ENCODE measurements at places on chromosomes 5 and 9.
A peak's percentile ranks its signal among the peaks of the same experiment; 100 is the strongest.

DNA sequence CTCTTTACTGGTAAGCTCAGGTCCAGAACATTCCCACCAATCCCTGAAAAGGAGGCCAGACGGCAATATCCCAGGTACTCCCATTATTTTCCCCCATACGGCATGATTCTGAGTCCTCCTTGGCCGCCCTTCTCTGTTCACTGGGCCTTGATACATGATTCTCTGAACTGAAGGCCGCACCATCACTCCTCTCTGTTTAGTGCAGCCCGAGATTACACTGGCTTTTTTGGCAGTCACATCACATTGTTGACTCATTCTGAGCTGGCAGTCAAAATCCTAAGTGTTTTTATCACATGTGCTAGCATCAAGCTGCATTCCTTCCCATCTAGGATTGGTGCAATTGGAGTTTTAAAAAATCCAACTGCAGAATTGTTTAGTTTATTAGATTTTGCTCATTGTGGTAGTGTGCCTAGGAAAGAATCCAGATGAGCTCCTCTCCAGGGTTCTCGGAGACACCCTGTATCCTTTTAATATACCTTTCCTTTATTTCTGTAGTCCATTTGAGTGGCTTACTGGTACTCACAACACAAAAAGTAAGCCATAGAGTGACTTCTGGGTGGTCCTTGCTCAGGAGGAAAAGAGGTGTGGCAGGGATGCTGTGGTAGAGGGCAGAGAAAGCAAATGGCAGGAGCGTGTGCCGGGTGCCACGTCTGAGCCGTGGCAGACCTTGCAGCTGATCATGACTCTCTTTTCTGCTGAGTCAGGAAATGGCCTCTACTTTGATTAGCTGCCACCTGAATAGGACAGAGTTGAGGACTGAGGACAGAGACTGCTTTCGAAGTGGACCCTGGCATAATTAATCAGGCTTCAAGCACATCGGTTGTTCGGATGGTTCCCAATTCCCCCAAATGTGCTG, 121.1 kb upstream of the IL12B start:
- no peak for DNase-seq

- DNase-seq = no peak
These were observed 23.5 kb upstream of the IFNE start for GRCh38 chr9:21505425-21506179.

DNA sequence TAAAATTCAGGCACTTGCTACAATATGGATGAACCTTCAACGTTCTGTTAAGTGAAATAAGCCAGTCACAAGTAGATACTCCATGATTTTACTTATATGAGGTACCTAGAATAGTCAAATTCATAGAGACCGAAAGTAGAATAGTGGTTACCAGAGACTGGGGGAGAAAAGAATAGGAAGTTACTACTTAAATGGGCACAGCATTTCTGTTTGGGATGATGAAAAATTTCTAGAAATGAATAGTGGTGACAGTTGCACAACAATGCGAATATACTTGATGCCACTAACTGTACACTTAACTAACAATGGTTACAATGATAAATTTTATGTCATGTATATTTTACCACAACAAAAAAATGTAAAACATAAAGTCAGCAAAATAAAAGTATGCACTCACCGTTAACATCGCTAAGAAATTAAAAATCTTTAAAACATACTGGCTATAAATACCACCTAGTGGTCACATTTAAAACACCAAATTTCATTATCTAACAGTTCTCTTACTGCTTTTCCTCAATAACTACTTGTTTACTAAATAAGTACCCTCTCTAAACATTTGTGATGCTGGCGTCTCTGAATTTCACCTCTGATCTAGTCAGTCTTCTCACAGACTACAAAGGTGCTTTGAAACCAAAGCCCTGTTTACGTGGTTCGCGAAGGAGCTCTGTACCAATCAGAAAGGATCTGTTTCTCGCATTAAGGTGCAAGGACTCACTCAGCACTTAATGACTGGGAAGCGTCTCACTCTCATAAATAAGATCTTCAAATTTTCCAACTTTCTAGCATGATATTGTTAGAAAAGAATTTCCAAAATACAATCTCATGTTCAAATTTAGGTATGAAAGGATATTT, 22.7 kb downstream of the KIF3A start:
- no peak for DNase-seq

DNA sequence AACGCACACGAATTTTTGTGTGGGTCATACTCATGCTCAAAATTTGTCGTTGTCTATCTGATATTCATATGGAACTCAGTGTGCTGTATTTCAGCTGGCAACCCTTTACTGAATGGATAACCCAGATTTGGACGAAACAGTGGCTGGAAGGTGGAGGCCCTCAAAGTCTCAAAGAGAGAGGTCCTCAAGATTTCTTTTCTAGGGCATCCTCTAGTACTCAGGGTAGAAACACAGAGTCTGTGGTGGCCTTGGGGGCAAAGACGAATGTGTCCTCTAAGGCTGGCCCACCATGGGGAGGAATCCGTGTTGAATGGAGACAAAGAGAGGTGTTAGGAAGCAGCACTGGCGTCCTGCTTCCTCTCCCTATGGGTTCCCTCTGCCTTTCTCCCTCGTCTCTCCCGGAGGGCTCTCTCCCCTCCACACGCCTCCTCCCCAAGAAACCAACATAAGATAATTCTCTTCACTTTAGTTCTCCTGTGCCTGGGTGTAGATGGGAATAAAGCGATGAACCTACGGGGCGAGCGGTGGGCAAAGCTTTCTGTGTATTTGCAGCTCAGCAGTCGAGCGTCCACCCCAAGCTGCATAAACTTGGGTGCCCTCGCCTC, 333.7 kb downstream of the CWC27 start:
- DNase-seq = no peak

GRCh38 chr5:1764606-1764960, 35.1 kb downstream of the MRPL36 start:
- no peak for DNase-seq

DNA sequence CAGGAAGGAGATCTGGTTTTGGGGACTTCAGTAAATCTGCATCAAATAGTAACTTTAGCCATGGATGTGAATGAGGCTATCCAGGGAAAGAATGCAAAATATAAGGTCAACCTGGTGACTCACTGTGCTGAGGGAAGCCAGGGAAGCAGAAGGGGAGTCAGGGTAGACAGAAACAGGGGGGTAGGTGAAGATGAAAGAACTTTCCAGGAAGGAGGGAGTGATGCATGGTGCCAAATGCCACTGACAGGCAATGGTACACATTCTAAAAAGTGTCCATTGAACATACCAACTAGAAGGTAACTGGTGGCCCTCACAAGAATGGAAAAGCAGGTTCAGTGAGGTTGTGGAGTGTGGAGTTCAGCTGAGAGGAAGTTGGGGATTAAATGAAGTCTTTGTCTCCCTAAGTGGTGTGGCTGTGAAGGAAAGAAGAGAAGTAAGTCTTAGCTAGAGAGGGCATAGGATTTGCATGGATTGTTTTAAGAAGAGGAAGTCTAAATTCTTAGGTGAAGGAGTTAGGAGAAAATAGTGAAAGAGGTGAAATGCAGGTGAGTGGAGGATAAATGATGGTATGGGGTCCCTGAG, 35.5 kb downstream of the PALM2AKAP2 start:
- DNase-seq = no peak

GRCh38 chr5:90890180-90890579, 331.6 kb downstream of the ADGRV1 start:
- no peak for DNase-seq

- DNase-seq = no peak
These were observed 24.2 kb downstream of the JADE2 start for GRCh38 chr5:134549714-134550113.

DNA sequence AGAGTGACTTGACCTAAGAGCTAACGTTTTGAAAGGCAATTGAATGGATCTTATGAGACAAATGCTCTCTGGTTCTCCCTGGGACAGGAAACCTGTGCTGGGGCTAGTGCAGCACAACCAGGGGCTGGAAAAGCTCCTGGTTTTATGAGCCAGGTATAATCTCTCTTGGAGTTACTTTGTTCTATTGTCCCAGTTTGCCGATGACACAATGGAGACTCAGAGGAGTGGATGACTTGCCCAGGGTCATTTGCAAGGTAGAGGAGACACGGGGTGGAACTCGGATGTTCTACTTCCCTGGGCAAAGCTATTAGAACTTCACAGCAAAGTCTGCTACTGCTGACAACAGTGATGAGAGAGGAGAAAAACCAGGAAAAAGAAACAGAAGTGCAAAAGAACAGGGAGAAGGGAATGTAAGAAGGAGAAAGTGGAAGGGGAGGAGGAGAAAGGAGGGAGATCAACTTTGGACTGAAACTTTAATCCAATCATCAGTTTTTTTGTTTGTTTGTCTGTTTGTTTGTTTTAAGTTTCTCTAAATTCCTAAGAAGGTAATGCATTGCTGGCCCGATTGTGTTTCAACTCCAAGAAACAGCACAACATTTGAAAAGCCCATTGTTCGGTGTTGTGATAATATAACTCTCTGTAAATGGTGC, 7.4 kb upstream of the GSN start:
- no peak for DNase-seq

GRCh38 chr9:38642951-38643814, 22.8 kb upstream of the ANKRD18A start:
- no peak for DNase-seq

GRCh38 chr5:142056816-142057696, 44.2 kb upstream of the GNPDA1 start:
- no peak for DNase-seq

- no peak for DNase-seq
These were observed 5.4 kb downstream of the GDA start for GRCh38 chr9:72154468-72155285.

DNA sequence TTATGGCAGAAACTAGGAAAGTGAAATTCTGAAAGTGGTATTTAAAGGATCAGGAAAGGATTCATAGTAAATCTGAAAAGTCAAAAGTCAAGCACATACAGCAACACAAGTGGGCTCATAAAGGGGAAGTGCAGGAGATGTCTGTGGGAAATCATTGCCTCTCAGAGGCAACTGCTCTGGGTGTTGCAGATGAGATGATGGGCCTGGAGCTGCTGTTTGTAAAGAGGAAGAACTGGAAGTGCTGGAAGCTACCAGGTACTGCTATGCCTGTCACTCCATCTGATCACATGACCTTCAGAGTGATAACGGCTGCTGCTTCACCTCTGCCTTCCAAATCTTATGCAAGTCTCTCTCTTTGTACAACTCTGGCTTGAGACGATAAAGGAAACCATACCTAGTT, 55.9 kb downstream of the ADRB2 start:
- DNase-seq = no peak

DNA sequence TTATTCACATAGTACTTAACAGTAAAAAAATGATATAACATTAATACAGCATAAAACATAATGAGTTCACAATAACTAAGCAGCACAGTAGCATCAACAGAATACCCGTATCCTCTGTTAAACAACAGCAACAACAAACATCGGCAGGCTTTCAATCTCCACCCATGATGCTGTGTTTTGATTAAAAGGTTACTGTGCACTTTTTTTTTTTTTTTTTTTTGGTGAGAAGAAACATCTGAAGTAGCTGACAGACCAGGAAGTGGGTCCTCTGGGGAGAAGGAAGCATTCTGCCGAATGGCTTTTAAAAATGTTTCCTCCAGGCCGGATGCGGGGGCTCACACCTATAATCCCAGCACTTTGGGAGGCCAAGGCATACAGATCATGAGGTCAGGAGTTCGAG, 282.3 kb downstream of the EPB41L4A start:
- no peak for DNase-seq

GRCh38 chr9:128702949-128703615, 779 bp downstream of the PKN3 start:
- DNase-seq = no peak

DNA sequence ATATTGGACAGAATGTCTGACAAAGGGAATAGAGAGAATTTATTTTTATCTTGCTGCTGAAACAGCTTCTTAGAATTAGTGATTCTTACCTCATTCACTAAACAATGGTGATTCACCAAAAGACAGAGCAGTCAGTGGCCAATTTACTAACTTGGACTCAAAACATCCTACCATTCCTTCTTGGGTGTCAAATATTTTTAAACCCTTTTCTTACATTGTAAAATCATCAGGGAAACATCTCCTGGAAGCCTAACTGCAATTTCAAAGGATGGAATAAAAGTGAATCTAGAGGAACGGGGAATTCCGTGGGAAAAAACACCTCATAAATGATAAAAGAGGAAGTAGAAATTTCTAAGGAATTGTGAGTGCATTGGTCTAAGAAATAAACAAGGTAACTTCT, 97.7 kb downstream of the LHFPL2 start:
- no peak for DNase-seq

- no peak for DNase-seq
These were observed 164.0 kb upstream of the ZNF608 start for GRCh38 chr5:124910354-124911016.

- peak; percentile 48 for DNase-seq
These were observed 547 bp downstream of the ANP32B start for GRCh38 chr9:97983589-97984187.

GRCh38 chr5:73298772-73299630, 126.0 kb downstream of the TMEM174 start:
- no peak for DNase-seq

DNA sequence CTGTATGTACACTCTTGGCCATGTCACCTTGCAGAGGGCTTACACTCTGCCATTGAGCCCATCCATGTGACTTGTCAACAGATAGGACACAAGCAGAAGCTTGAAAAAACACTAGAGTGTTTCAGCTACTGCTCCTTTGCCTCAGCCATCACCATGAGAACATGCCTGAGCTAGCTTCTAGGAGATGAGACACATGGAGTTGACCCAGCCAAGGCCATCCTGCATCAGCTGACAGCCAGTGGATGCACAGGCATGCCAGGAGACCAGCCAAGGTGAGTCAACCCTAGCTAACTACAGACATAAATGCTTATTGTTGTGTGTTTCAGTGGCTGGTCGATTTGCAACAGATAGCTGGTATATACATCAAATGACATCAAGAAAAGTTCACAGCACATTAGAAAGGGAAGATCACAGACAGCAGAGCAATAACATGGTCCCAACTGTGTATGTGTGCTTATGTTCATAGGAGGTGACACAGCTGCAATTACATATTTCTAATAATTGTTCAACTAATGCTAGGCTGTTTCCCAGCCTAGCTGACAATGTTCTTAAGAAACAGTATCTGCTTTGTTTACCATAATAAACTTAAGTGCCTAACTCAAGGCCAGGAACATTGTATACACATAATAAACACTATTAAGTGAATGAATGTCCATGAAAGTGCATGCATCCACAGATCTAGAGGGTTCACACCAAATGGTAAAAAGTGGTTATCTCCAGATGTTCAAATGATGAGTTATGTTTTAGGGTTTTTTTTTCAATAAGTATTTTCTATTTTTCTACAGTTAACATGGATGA, 105.7 kb downstream of the SPOCK1 start:
- DNase-seq = no peak

GRCh38 chr9:106075236-106075959, 381.1 kb downstream of the TMEM38B start:
- no peak for DNase-seq

GRCh38 chr5:78320401-78320800, 25.9 kb upstream of the AP3B1 start:
- DNase-seq = no peak

- DNase-seq = no peak
These were observed 790.1 kb downstream of the TLE1 start for GRCh38 chr9:80899208-80899607.

GRCh38 chr5:154793599-154794524, 38.7 kb downstream of the LARP1 start:
- DNase-seq = no peak

GRCh38 chr5:73531356-73531755, 33.1 kb downstream of the BTF3 start:
- no peak for DNase-seq

- no peak for DNase-seq
These were observed 134.9 kb upstream of the FBXL7 start for GRCh38 chr5:15365070-15365469.

- no peak for DNase-seq
These were observed 815.7 kb downstream of the SEMA5A start for GRCh38 chr5:8730194-8730593.

- no peak for DNase-seq
These were observed 99.2 kb downstream of the SPOCK1 start for GRCh38 chr5:137399911-137400310.
